ENCODE measurements at places on chromosomes 3 and 15.

DNA sequence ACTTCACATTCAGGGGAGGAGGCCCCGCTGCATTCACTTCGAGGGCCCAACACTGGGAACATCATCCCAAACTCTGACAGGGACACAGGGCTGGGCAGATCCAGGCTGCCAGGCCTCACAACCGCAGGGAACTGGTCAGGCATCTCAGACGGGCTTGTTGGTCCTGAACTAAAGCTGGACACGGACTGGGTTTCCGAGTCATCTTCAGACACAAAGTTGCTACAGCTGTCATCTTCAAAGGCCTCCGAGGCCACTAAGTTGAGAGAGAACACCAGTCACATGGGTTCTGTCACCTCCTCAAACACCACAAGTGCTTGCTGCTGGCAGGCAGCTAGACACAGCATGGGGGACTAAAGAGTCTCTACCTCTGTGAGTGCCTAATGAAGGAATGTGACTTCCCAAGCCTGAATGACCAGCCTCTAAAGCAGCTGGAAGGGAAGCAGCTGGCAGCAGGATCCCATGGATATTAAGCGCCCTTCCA lies 50.9 kb downstream of the CAPN7 start:
- no peak for DNase-seq

GRCh38 chr3:196117809-196118208 lies 35.9 kb upstream of the TFRC start:
- no peak for DNase-seq

DNA sequence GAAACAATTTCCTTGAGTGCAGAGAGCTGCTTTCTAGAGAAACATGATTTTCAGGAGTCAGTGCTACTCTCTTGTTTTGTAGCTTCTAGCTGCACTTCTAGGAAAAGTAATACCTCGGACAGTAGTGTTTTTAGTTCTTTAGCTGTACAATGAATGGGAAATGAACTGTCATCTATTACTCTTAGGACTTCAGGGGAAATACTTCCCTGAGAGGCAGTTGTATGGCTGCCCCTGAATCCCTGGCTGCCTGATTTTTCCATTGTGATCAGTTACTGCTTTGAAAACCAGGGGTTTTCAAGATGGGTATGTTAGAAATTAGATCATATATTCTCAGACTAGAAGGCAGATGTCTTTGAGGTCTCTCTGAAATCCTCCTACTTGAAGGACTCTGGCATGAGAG lies 200.3 kb upstream of the SEMA6D start:
- DNase-seq, result no peak

DNA sequence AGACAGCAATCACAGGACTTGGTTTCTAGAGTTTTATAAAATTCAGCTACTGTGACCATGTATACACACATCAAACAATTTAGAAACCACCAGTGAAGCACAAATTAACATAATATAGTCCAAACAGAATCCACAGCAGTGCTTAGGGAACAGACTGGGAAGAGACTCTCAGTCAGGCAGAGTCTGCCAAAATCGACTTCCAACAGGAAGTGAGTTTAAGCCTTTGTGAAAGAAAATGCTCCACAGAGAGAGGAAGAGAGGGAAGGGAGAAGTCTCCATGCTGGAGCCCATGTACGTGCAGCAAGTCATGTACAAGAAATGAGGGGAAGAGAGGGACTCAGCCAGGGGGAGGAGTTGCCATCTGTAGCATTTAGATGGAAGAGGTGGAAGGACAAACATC lies 172.6 kb downstream of the IL5RA start:
- no peak for DNase-seq

DNA sequence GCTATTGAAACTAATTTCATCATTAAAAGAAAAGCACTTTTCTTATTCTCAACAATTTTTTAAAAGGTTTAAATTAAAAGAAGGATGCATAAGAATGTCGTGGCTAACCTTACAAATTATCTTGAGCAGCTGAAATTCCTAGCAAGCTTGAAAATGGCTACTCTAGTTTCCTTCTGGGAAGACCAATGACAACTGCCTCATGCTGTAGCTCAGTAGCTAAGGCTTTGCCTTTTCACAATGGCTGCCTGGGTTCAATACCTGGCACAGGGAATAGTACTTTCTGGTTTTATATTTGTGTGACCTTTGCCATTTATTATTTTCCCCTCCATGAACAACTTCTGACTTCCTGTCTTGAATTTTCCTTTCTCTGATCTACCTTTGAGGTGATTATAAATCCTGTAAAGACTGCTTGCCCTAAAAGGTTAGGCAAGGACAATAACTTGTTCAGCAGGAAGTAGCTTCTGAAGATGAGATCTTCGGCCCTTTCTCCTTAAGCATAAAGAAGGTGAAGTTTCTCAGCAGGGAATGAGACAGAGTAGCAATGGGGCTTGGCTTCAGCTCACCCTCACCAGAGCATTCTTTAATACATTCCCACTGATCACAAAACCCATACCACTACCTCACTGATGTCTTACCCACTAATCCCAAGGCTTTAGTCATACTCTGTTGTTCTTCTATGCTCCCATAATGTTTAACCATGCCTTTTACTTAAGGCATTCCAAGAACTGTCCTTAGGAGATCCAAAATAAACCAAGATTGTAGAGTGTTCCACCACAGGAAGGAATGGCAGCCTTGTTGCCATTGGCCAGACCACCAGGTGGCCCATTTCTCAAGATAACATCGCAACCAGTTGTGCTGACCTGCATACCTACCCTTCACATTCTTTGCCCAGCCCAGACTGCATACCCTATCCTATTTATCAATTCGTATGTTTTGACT lies 276.8 kb downstream of the ULK4 start:
- no peak for DNase-seq

GRCh38 chr3:26559227-26559626 lies 63.3 kb upstream of the LRRC3B start:
- no peak for DNase-seq

GRCh38 chr3:129033633-129034321 lies 26.8 kb upstream of the GP9 start:
- DNase-seq, result no peak

- DNase-seq, result no peak
These were observed 1271.7 kb upstream of the GBE1 start for GRCh38 chr3:83033133-83033532.

DNA sequence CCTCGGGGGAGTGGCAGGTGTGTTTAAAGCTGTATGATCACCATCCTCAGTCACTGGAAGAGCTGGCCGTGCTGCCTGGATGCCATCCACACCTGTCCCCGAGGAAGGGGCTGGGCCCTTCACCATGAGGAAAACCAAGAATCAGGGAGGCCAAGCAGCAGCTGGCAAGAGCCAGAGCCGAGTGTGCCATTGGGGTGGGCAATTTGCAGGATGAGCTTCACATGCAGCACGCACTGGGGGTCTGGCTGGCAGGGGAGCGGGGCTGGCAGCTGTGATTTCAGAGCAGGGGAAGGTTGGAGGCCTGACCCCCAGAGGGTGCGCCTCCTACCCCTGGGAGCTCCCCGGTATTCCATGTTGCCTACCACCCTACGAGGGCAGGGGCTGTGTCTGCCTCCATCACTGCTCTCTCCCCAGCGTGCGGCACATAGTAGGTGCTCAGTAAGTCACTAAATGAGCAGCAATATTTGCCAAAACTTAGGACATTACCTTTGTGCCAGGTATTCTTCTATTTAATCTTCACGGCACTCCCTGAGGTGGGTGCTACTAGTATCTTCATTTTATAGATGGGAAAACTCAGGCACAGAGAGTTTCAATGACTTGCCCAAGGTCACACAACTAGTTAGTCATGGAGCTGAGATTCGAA lies 30.3 kb upstream of the IQSEC1 start:
- no peak for DNase-seq

DNA sequence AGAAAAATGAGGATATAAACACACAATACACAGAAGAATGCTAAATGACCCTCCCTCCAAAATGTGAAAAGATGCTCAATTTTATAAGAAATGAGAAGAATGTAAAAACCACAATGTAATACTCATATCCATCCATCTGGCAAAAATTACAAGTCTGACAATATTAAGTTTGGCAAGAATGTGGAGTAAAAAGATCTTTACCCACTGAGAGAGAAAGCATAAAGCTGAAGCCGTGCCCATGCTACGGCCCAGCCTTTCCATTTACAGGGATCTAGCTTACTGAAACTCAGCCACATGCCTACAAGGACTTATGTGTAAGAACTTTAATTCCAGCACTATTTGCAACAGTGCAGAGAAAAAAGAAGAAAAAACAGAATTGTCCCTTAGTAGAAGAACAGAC lies 42.9 kb downstream of the ATP13A3 start:
- no peak for DNase-seq

GRCh38 chr15:51908316-51908715 lies 63.3 kb downstream of the LEO1 start:
- DNase-seq, result no peak

- DNase-seq, result no peak
These were observed 5.3 kb downstream of the SH2D7 start for GRCh38 chr15:78097667-78098066.

GRCh38 chr15:67086637-67086914 lies 21.2 kb downstream of the SMAD3 start:
- DNase-seq, result no peak

GRCh38 chr15:48680841-48681240 lies 35.3 kb upstream of the FBN1 start:
- DNase-seq, result no peak

GRCh38 chr3:37680401-37680800 lies 181.3 kb upstream of the CTDSPL start:
- no peak for DNase-seq

DNA sequence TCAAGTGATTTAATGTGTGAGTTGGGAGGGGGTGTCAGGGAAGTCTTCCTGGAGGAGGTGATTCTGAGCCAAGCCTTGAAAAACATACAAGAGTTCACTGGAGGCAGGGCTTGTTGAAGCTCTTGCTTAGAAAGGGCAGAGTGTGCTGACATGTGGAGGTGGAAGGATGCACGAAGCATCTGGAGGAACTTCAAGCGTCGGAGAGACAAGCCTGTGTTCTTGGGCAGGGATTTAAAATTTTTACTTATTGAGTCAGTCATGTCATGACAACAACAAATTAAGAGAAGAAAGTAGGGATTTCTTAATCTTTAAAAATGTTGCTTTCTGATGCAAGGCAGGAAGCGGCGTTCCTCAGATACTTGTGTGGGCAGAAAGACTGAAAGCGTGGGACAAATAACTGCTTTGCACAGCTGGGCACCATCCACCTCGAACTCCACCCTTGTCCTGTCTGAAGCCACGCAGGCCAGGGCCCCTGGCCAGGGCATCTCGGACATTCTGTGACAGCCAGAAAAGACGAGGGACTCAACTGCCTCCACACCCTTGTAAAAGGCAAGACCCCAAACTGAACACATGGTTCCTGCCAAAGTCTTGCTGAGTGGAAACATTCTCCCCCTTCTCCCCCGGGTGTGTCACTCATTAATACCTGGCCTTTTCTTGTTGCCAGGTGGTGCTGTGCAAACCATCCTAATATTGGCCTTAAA lies 6.9 kb upstream of the IL16 start:
- no peak for DNase-seq

DNA sequence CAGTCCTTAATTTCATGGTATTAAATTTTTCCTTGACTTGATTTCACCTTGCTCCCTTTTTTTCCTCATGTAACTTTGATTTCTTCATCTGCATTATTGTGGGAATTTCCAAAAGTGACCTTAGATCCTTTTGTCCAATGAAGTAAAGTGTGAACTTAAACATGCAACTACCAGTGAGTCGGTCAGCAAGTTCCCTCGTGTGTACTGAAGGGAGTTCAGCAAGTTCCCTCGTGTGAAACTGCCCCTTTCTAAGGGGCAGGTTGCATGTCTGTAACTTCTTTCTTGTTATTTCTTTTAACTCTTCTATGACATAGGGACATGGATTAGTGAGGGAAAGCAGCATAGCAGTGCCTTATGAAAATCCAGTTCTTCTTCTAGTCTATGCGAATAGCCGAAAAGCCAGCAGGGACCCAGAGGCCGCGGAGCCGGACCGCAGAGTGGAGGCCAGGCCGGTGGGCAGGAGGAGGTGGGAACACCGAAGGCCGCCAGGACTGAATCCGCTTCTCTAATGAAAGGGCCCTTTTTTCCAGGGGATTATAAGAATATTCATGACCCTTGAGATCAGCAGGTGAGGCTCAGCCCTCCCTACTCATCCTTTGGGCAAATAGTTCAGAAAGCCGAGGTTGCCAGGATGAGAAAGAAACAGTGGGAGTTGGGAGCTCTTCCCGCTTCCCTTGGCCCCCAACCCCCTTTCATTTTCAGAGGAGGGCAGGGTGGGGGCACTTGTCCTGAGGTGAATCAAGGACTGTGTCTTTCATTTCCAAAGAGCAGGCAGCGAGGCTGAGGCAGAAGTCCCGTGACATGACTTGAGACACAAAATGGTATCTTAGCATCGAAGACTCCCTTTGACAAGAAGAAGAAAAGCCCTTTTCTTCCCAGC lies 117.5 kb downstream of the OPA1 start:
- no peak for DNase-seq

GRCh38 chr15:31067890-31068603 lies 33.5 kb downstream of the TRPM1 start:
- DNase-seq, result no peak

DNA sequence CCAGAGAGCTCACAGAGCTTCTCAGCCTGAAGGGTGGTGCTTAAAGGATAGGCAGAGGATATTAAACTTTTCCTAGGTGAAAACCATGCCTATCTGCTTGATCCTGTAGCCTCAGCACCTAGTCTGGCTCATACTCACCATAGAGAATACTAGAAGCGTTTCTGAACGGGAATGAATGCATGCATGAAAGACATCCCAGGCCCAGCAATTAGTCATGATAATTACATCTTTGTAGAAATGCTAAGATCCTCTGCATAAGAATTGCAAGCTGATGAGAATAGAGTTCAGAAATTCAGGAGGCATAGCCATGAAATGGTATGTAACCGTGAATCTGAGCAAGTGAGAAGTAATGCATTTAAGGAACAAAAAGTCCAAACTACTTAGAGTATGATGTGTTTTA lies 5.9 kb upstream of the TMEM108 start:
- no peak for DNase-seq

- no peak for DNase-seq
These were observed 81.4 kb upstream of the TBC1D5 start for GRCh38 chr3:17823816-17824215.

GRCh38 chr15:101427606-101428487 lies 61.7 kb downstream of the PCSK6 start:
- DNase-seq, result no peak

DNA sequence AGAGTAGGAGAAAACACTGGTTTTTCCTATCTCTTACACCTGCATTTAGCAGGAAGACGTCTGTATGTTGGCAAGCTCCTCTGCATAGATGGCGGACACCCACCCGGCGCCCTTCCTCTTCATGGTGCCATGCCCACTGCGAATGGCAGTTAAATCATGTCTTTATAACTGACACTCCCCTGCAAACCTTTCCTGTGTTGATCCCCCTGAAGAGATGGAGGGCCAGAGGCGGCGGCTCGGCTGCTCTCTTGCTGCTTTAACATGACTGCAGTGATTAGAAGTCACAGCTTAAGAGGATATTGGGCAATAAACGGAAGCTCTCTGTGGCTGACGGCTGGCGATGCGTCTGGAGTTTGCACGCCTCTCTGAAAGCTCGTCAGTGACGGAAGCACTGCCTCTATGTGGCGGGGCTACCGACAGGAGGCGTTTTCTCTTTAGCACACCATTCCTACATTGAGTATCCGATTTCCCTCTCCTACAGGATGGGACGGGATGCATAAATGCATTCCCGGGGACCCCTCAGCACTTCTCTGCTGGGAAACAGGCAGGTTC lies 25.5 kb upstream of the SNRPA1 start:
- DNase-seq, result peak; percentile 29
